ENCODE measurements at places on chromosomes 2 and 18.

DNA sequence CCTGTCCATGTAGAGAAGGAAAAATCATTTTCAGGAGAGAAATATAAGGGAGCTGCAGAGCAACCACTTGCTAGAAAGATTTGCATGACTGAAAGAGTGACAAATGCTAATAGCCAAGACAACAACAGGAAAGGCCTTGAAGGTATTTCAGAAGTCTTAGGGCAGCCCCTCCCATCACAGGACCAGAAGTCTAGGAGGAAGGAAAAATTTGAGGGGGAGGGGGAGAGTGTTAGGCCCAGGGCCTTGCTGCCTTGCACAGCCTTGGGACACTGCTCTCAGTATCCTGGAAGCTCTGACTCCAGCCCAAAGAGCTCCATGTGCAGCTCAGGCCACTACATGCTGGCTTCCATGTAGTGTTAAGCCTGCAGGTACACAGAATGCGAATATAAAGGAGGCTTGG is 266.9 kb downstream of the GLI2 start:
- no peak for DNase-seq

- no peak for DNase-seq
Measured at GRCh38 chr18:12772111-12772510, 69.3 kb downstream of the PSMG2 start.

GRCh38 chr2:31234683-31235503 is 941 bp downstream of the EHD3 start:
- no peak for DNase-seq

DNA sequence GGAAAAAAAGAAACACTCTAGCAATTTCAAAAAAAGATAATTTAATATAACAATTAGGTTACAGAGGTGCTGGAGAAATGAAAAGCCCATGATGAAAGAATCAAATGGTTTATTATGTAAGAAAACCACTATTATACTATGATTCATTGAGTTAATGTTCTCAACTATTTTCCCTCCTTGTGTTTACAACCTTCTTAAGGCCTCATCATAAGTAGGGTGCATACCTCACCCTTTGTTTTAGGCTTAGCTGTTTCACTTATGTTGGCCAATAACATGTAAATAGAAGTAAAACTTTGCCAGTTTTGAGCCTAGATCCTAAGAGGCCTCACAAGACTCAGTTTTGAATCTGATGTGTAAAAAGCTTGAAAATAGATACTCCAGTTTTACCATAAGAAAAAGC is 418.3 kb upstream of the DDX18 start:
- DNase-seq, result no peak

- no peak for DNase-seq
Measured at GRCh38 chr2:101040761-101041160, 38.7 kb downstream of the RPL31 start.

GRCh38 chr2:44960871-44961270 is 19.4 kb downstream of the SIX3 start:
- no peak for DNase-seq

DNA sequence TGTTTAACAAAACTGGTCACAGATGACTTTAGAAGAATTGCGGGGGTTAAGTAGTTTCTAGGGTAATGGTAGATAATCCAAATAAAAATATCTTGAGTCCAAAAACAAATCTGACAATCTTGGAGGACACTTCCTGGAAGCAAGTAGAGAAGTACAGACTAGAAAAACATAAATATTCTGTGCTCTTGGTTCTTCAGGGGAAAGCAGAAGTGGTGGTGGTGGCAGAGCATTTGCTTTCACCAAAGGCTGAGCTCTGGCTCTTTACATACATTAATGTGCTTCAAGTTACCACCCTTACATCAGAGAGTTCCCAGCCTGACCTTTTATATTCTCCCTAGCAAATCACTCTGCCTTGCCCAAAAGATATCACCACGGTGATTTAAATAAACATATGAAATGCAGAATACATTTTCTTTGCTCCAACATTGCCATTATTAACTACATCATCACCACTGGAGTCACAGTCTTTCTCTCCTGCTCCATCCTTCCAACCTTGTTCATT is 15.3 kb downstream of the PDE11A start:
- no peak for DNase-seq

DNA sequence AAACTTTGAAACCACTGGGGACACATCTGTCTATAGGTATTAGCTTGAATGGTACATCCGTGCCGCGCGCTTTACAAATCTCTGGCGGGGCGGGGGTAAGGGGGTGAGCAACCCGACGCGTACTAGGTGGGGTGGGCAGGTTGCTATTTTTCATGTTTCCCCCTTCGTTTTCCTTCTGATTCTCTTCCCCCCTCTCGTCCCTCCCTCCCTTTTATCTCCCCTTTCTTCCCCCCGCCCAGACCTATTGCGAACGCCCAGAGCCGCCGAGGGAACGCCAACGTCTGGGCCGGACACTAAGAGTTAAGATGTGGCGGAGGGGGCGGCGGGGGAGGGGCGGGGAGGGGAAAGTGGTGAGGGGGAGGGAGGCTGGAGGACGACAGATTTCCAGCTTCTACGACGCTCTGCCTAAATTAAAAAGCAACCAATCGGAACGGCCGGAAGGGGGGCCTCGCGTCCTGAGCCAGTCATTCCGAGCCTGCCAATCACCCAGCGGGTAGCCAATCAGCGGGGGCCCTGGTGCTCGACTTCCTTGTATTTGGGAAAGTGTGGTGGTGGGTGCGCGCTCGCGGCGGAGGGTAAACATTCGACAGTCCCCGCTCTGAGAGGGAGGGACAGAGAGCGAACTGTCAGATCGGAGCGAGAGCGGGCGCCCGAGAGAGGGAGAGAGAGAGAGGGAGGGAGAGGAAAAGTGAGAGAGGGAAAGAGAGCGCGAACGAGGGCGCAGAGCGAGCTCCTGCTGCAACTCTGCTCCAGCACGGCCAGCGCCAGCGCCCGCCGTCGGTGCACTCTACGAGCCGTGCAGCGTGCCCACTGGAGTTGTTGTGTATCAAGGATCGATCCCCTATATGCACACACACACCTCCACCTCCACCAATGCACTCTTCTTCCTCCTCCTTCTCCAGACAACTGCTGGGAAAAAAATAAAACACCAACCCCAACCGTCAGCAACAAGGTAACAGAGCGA is at the start of gene POU3F3:
Gene POU3F3, plus strand, starts transcription at position 582 of the 964 bp plus-strand sequence. CDS start 1,396 bp downstream, outside the sequence.
- DNase-seq, result peak; percentile 48

All from CD4-positive, alpha-beta T cell treated with Interleukin-6 for 4 hours (primary cell).